ENCODE measurements at places on chromosomes 3 and 15. TPM values are rescaled to one million over a fixed set of nuclear protein-coding genes. Genes with fewer than 3 reads are reported as not detected.

Gene SNX33
- total RNA-seq: 8.1 TPM

Gene SNTN
- not detected for total RNA-seq

Gene CSTA
- 0.78 TPM for total RNA-seq

Gene LYZL4
- 1.5 TPM for total RNA-seq

Gene ZNF860
- 0.60 TPM for total RNA-seq

Gene ADAMTSL3
- not detected for total RNA-seq

Gene GUCA1C
- total RNA-seq: not detected

Gene TRH
- total RNA-seq: not detected

Gene TMF1
- total RNA-seq: 27.3 TPM

Gene CAPN3
- not detected for total RNA-seq

Gene STAC
- total RNA-seq: 3.7 TPM

Gene FANCD2OS
- not detected for total RNA-seq

Gene RASA2
- total RNA-seq: 14.5 TPM

Gene PLXNB1
- total RNA-seq: 14.2 TPM

Gene GRK7
- total RNA-seq: not detected

Gene TMCO5A
- total RNA-seq: not detected

Gene ANXA2
- total RNA-seq: 4,077 TPM

Gene FBLN2
- total RNA-seq: 52.7 TPM

Gene ANKUB1
- not detected for total RNA-seq

Gene CACNA2D2
- not detected for total RNA-seq

Gene KIF15
- total RNA-seq: 41.2 TPM

Gene CLSTN2
- 0.59 TPM for total RNA-seq

Gene C3orf52
- total RNA-seq: 7.4 TPM

Gene EOMES
- total RNA-seq: not detected

Gene DAG1
- 75.7 TPM for total RNA-seq

Gene REC114
- not detected for total RNA-seq

Gene ERC2
- 0.24 TPM for total RNA-seq

Gene EXD1
- not detected for total RNA-seq

Gene TMEM45A
- total RNA-seq: 142 TPM

Gene RHOV
- 0.20 TPM for total RNA-seq

Gene TGM4
- under 0.01 TPM for total RNA-seq

Gene MSL2
- 13.1 TPM for total RNA-seq

Gene SRPRB
- 57.7 TPM for total RNA-seq

Gene CYP11A1
- total RNA-seq: not detected

Gene NRG4
- total RNA-seq: not detected

Gene CD200R1
- total RNA-seq: 0.48 TPM

Gene P2RY1
- 0.48 TPM for total RNA-seq

Gene NR1I2
- total RNA-seq: not detected

Gene GASK1A
- total RNA-seq: not detected

Gene PLSCR2
- total RNA-seq: not detected

Gene OR4F6
- total RNA-seq: not detected

Gene OTOL1
- total RNA-seq: not detected

Gene TBC1D21
- total RNA-seq: not detected

Gene CPLX3
- total RNA-seq: not detected

Gene SIAH2
- 21.9 TPM for total RNA-seq

Gene CFAP20DC
- 12.0 TPM for total RNA-seq

Data from RPMI7951 (cell line).